ENCODE measurements at places on chromosomes 1 and 21.

- H3K27ac ChIP-seq: no peak overlapping the region
- H3K4me1 ChIP-seq: no peaks in the 10 kb centered on the region
- H3K27me3 ChIP-seq: no peaks in the 10 kb centered on the region
- no peak overlapping the region for H3K4me3 ChIP-seq
Observed at GRCh38 chr1:14094611-14095400, 394.8 kb downstream of the PRDM2 start.

GRCh38 chr1:212700892-212701819, 1.5 kb upstream of the BATF3 start:
- DNase-seq: no peak
- no peak overlapping the region for H3K27ac ChIP-seq
- H3K36me3 ChIP-seq: no peaks in the 10 kb centered on the region
- no peak overlapping the region for H3K4me3 ChIP-seq
- 0 out of 2 replicates have a peak, but pooled peaks cover 6% of the 10 kb centered on the region for H3K4me1 ChIP-seq

DNA sequence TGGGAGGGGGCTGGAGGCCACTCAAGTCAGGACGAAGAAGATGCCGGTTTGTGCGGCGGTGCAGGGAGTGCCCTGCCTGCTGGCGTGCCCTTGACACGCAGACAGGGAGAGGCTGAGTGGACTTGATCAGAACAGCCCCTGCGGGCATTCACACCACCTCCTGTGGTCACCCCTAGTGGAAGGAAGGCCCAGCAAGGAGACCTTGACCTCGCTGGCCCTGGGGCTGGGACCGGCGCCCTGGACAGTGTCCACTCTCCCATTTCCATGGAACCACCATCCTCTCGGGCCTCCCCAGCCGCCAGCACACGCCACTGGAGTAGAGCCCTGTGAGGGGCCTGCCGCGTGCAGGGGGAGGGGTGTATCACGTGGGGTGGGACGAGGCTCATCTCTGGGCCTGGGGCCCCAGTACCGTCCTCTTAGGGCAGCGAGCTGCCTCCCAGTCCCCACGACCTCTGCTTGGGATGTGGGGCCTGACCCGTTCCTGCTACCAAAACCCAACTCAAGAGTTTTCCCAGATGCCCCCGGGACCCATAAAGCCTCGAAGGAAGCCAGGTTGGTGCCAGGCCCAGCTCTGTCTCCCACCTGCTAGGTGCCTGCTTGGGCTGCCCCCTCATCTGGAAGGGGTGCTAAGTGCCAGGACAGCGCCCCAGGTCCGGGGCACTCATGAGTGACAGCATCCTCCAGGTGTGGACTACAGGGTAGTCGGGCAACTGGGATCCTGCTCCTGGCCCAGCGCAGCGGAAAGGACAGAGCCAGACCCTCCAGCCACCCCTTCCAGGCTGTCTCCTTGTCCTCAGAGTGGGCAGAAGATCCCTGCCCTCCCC, 62.8 kb downstream of the SLX9 start:
- no peaks in the 10 kb centered on the region for H3K36me3 ChIP-seq
- 0 out of 2 replicates have a peak, but pooled peaks cover 3% of the 10 kb centered on the region for H3K4me1 ChIP-seq
- H3K27me3 ChIP-seq: no peaks in the 10 kb centered on the region
- no peak for DNase-seq
- no peak overlapping the region for H3K4me3 ChIP-seq

DNA sequence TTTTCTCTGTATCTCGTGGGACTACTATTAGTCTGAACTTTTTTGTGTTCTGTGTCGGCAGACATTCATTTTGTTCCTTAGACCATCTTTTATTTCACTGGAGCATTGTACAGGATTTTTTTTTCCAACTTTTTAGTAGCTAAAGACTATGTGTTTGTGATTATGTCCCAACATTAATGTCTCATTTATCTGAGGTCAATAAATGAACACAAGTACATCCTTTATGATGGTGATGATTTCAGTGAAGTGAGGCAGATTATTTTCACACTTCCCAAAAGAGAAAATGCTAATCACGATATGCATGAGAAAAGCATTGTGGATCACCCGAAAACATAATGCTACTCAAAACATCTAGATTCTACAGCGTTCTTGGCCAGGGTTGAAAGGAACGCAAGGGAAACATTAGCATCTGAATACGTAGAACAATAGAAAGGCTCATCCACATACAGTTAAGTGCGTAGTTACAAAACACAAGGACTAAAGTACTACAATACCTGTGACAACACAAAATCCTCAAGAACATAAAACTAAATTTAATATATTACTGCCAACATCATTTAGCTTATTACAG, 981.7 kb upstream of the NCAM2 start:
- H3K4me3 ChIP-seq: no peak overlapping the region
- no peaks in the 10 kb centered on the region for H3K36me3 ChIP-seq
- no peaks in the 10 kb centered on the region for H3K27me3 ChIP-seq
- DNase-seq: no peak
- no peak overlapping the region for H3K27ac ChIP-seq
- no peaks in the 10 kb centered on the region for H3K4me1 ChIP-seq

DNA sequence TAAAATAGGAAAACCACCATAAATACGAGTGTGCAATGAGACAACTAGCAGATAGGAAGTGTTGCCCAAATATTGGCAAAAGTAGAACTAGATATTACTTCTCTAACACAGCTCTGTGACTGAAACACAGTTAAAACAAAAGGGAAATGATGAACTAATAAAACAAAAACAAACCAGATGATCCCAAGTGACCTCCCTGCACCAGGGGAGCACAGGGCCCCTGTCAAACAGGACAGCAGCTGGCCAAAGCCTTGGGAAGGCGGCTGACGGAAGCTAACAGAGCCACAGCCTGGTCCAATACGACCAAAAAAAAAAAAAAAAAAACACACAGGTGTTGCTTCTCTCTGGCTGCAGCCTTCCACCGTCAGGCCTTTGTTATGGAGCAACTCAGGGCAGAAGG, 17.8 kb downstream of the ZBTB17 start:
- H3K4me1 ChIP-seq: peaks cover 11% of the 10 kb centered on the region
- no peak overlapping the region for H3K27ac ChIP-seq
- no peak overlapping the region for H3K4me3 ChIP-seq
- DNase-seq: no peak
- H3K36me3 ChIP-seq: no peaks in the 10 kb centered on the region

All from PC-9 (cell line).